ENCODE measurements at places on chromosomes 4 and X. TPM values are rescaled to one million over a fixed set of nuclear protein-coding genes. Genes with fewer than 3 reads are reported as not detected.

KCTD8 gene
- total RNA-seq: 1.2 TPM

CASP3 gene
- total RNA-seq: 60.5 TPM

HTN1 gene
- not detected for total RNA-seq

PJA1 gene
- total RNA-seq: 108 TPM

MAPK10 gene
- total RNA-seq: 265 TPM

F9 gene
- not detected for total RNA-seq

SLC25A53 gene
- total RNA-seq: 12.3 TPM

TCEAL6 gene
- 6.7 TPM for total RNA-seq

All from occipital lobe (tissue), 3 donors.